Stimulated activated CD4-positive, alpha-beta T cell treated with anti-CD3 and anti-CD28 coated beads, Interleukin-4, amount 100 ng/mL, for 1 hour (primary cell): ENCODE measurements at places on chromosomes 7 and 10.

GRCh38 chr7:27921081-27921836 is 181.3 kb downstream of the TAX1BP1 start:
- no peak for DNase-seq

DNA sequence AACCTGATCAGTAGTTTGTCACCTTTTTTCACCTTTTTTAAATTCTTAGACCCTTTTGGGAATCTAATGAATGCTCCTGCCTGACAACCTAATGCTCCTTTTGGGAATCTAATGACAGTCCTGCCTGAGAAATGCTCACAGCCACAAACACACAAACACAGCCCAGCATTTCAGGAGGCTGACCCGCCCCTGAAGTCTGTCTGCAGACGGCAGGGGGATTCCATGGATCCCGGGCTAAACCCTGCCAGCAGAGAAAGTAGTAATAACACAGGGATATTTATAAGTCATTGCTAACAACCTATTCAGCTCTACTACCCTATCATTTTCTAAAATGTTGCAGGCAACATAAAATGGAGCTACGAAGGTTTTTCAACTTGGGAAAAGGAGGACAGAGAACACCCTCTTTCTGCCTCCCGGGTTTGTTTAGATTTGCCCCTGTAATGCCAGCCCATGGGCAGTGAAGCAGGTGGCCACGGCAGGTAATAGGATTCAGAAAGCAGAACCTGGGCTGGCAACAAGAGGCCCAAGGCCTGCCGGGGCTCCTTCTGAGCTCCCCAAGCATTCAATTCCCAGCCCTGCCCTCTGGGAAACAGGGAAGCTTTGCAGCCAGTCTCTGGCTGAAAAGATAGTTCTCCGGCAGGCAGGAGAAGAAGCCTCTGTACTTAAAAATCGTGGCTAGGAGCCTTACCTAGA is 65.2 kb downstream of the CREB3L2 start:
- no peak for DNase-seq

GRCh38 chr7:108037140-108037539 is 34.2 kb upstream of the LAMB1 start:
- no peak for DNase-seq

- DNase-seq, result no peak
These were observed 31.2 kb downstream of the CFAP46 start for GRCh38 chr10:132910901-132911785.

- DNase-seq, result no peak
These were observed 132.3 kb downstream of the ARHGAP22 start for GRCh38 chr10:48472501-48473069.

DNA sequence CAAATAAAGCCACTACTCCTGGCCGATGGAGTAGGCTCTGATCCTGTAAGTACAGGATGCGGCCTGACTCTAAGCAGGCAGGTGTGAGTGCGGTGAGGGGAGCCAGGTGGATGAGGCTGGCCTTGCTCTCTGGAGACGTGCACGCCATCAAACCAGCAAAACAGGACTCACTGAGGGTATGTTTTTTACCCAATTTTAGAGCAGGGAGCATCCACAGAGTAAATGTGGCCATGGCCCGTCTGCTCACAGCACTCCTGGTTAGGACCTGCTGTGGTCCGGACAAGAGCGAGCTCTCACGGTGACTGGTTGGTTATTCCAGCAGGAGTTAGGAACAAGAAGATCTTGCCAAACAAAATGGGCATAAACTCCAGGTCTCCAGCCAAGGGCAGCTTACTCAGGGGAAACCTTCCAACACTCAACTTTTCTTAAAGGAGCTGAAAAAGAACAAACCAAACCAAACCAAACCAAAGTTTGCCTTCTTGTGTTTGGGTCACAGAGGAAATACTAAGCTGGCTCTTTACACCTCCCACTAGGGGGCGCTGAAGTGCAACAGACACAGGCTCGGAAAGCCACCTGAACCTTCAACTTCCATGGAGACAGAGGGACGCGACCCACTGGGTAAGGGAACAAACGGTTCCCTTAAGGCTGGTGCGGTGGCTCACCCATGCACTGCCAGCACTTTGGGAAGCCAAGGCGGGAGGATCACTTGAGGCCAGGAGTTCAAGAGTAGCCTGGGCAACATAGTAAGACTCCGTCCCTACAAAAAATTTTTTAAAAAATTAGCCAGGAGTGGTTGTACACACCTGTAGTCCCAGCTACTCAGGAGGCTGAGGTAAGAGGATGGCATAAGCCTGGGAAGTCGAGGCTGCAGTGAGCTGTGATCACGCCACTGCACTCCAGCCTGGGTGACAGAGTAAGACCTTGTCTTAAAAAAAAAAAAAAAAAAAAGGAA is 122.4 kb downstream of the CLEC2L start:
- peak; percentile 83 for DNase-seq

- no peak for DNase-seq
These were observed 8.7 kb downstream of the NCAPG2 start for GRCh38 chr7:158695726-158696452.

GRCh38 chr7:51325261-51325676 is 8.7 kb upstream of the COBL start:
- DNase-seq, result no peak

DNA sequence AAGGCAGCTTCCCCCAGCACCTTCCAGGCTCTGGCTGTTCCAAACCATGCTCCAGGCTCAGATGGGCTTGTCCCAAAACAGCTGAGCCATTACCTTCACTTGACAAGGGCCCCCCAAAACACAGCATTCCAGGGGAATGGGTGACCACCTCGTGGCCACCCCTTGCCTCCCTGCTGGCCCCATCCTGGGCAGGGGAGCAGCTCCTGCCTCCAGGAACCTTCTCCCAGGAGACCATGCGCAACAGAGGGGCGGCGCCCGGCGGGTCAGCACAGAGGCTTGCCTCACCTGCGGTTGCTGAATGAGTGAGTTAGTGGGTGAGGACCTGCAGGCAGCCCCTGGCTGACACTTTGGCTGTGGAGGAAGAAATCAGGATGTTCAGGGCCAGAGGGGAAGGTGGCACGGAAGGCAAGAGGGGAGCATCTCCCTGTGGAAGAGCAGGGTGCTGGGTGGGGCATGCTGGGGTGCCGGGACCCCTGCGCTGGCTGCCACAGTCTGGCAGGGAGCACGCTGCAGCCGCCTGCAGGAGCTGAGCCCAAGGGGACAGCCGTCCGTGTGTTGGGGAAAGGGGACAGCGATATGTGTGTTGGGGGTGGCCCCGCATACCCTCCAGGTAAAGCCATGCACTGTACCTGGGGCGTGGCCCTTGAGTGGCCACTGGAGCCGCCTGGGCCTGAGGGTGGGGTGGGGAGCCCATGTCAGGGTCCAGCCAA is 54.7 kb downstream of the PWWP2B start:
- DNase-seq, result no peak

- DNase-seq, result no peak
These were observed 125.7 kb upstream of the ZNF438 start for GRCh38 chr10:31157123-31158010.

GRCh38 chr7:44282601-44283171 is 42.7 kb downstream of the CAMK2B start:
- no peak for DNase-seq

DNA sequence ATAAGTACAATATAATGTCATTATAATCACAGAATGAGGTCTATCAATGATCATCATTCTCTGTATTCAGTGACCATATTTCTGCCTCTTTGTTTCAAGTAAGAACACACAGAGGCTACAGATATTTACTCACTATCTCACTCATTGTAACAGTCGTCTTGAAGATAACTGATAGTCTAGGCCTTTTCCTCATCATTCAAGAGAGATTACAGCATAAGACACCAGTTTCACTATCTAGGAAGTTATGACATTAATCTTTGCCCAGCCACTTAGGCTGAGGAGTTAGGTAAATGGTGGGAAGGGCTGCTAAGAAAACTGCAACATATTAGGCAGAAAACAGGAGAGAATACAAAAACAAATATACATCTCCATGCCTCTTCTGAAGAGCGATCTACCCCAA is 125.3 kb downstream of the CHCHD3 start:
- no peak for DNase-seq

GRCh38 chr10:118276204-118276603 is 65.9 kb downstream of the FAM204A start:
- DNase-seq, result no peak

- DNase-seq, result no peak
These were observed 98.0 kb downstream of the KCND2 start for GRCh38 chr7:120370954-120371353.

DNA sequence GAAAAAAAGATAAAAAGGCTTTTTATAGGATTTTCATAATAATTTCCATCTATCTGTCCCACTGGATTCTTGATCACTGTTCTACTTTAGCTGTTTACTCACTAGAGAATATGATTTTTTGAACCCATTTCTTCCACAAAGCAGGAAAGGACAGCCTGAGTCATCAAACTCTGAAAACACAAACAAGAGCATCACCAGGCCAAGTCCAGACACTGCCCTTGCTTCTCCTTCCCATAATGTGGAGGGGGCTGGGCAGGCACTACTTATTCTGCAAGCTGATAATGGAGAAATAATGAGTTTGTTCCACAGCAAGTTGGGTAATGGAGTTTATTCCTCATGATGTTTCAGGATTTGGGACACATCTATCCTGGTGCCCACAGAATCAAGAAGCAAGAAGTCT is 13.0 kb upstream of the KCNIP2 start:
- no peak for DNase-seq
